Activated naive CD4-positive, alpha-beta T cell treated with anti-CD3 and anti-CD28 coated beads, Interleukin-2, amount 50 U/mL, for 72 hours (primary cell): ENCODE measurements at places on chromosomes 5 and 9.

- peak; percentile 65 for DNase-seq
Measured at GRCh38 chr5:179530069-179530998, 20.0 kb upstream of the RUFY1 start.

GRCh38 chr5:137336565-137337120 lies 162.5 kb downstream of the SPOCK1 start:
- no peak for DNase-seq

DNA sequence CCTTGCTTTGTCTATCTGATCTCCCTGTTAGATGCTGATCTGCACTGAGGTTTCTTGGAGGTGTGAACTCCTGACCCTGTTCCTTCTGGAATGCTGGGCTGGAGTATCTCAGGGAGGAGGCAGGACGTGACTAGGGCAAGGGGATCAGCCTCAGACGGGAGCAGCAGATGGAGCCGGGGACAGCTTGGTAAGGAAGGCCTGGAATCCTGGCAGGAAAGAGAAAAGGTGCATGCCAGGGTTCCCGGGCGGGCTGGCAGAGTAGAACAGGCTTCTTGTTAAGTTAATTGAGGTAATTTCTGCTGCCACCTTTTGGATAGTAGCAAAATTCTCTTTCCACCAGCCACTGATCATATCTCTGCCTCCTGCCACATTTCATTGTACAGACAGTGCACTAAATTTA lies 180.9 kb downstream of the ZNF462 start:
- DNase-seq = no peak

DNA sequence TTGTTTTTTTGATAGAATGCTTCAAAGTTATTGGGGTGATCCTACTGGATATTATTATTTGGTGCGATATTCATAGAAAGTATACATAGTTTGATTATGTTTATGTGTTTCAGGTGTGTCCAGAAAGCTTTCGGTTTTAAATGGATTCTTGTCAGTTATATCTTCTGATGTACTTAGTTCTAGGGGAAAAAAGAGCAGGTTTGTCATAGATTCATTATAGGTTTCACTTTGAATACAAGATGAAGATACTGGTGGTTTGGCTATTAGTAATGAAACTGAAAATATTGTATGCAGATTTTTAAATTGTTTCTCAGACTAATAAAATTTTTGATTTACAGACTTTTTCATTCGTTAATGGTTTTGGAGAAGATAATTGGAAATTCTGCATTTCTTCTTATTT lies 98.9 kb downstream of the MAN2A1 start:
- no peak for DNase-seq

DNA sequence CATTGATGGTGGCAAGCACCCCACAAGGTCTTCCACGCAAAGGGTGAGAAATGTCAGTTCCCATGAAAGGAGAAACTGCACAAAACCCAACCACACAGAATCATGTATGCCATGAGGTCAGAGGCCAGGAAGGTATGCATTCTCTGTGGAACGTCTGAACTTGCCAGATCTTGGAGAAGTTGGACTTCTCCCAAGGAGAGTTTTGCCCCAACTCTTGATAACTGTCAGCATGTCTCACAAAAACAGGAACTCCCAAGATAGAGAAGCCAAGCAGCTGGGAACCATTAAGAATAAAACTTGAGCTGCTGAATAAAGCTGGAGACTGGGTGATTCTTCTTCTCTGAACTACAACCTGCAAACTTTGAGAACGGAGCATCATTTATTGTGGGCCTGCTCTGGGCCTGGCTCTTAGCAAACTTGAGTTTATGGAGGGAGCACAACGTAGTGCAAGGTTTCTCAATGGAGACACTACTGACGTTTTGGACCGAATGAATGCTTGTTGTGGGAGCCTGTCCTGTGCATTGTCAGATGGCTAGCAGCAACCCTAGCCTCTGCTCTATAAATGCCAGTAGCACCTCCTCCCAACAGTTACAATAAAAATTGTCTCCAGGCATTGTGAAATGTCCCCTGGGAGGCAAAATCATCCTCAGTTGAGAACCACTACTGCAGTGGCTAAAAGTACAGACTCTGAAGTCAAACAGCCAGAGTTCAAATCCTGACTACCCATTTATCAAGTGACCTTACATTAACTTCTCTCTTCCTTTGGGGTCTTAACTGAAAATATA lies 193.5 kb downstream of the ACTL7B start:
- no peak for DNase-seq

- DNase-seq = no peak
Measured at GRCh38 chr9:107358986-107359385, 75.9 kb downstream of the RAD23B start.

GRCh38 chr9:70668751-70669150 lies 254.3 kb upstream of the KLF9 start:
- no peak for DNase-seq

DNA sequence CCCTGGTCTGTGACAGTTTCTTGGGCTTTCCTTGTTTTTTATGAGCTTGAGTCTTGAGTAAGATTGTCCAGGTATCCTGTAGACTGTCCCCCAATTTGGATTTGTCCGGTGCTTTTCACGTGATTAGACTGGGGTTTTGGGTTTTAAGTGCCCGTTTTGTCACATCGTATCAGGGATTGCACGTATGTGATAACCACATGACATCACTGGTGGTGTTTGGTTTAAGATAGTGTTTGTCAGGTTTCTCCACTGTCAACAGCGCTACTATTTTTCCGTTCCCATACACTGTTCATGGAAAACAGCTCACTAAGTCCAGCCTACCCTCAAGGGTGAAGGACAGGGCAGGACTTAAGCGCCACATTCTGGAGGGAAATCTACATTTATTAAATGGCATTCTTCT lies 39.7 kb downstream of the LMNB1 start:
- no peak for DNase-seq

DNA sequence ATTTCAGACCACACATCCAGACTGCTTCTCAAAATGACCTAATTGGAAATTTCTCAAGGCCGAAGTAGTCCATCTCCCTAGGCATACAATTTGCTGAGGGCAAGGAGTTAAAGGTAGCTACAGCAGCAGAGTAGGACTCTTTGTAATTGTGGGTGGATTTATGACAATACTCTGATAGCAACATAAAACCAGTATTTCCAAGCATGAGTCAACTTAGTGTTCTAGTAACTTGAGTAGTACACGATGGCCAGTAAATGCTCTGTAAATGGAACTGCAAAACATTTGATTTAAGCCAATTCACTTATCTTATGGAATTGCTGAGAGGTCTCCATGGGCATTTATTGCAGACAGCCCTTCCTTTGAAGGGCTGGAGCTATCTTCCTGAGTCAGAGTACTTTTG lies 352.2 kb downstream of the PLK2 start:
- DNase-seq = no peak

DNA sequence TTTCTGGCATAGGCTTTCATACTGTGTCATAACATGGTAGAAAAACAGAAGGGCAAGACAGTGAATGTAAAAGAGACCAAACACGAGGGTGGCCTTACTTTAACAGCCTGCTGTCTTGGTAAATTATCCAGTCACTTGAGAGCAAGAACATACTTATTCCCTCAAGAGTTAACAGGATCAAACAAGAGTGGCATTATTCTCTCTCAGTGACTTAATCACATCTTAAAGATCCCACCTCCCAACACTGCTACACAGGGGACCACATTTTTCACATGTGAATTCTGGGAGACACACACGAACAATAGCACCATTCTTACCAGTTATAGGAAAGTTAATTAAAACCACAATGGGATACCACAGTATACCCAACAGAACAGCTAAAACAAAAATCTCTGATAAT lies 898.0 kb upstream of the C9orf72 start:
- no peak for DNase-seq

DNA sequence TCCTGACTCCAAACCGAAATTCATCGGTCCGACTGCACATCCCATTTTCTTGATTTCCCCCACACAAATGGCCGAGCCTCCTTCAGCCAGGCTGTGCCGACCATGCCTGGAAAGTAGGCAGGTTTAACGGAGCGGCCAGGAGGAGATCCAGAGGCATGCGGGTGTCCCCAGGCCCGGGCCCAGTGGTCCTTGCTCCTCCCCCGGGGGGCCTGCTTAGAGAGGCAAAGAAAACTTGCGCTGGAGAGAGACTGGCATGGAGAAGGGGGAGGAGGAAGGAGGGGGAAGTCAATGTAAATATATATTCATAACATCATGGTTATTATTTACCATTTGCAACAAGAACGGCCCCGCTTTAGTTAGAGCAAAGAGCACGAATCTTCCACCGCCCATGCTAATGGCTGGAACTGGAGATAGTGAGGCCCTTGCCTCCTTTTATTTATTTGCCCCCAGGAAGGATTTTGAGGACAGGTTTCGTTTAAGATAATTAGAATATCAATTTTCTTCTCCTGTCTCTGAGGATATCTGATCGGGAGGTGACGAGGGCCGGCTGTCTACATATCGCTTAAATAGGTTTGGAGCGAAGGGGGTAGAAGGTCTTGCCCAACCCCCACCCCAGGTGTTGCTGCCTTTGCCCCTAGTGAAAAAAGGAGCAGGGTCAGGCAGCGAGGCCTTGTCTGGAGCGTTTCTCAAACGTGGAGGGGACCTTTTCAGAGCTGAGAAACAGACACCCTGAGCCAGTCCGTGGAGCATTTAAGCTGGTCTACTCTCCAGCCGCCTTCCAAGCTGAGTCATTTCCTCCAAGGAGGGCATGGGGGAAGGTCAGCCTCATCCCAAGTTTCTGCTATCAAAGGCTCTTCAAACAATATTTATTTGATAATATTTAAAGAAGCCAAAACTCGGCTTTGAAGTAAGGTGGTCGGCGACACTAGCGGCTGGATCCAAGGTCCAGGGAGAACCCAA lies 2.5 kb downstream of the BARHL1 start:
- no peak for DNase-seq

GRCh38 chr9:75123696-75124095 lies 35.4 kb downstream of the OSTF1 start:
- DNase-seq = no peak

DNA sequence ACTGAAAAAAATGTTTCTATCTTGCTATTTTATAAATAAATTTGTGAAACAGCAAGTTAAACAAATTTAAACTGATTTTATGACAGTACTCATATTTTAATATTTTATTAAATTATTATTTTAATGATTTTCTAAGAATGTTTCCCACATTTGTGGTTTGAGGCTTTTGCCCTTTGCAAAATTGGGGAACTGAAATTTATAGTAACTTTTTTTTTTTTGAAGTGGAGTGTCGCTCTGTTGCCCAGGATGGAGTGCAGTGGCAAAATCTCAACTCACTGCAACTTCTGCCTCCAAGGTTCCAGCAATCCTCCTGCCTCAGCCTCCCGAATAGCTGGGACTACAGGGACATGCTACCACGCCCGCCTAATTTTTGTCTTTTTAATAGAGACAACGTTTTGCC lies 7.2 kb upstream of the ADGRV1 start:
- DNase-seq = no peak

DNA sequence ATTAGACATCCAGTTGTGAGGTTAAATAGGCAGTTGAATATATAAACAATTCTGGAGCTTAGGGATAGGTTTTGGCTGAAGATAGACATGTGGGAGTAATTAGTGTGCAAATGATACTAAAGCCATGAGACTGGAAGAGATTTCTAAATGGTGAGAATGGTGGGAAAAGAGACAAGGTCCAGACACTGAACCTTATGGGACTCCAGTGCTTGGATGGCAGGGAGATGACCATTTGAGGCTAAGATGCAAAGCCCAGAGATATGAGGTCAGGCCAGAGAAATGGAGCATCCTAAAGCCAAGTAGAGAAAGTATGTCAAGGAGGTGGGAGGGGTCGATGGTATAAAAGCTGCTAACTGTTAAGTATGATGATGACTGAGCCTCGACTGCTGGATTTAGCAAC lies 115.6 kb downstream of the SEMA5A start:
- DNase-seq = no peak

DNA sequence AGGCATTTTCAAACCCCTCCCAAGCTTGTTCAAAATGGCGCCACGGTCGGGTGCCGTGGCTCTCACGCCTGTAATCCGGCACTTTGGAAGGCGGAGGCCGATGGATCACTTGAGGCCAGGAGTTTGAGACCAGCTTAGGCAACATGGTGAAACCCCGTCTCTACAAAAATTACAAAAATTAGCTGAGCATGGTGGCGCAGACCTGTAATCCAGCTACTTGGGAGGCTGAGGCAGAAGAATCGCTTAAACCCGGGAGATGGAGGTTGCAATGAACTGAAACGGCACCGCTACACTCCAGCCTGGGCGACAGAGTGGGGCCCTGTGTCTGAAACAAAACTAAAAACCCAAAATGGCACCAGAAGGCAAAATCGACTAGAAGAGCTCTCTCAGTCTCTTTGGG lies 142.0 kb downstream of the MTX3 start:
- no peak for DNase-seq

DNA sequence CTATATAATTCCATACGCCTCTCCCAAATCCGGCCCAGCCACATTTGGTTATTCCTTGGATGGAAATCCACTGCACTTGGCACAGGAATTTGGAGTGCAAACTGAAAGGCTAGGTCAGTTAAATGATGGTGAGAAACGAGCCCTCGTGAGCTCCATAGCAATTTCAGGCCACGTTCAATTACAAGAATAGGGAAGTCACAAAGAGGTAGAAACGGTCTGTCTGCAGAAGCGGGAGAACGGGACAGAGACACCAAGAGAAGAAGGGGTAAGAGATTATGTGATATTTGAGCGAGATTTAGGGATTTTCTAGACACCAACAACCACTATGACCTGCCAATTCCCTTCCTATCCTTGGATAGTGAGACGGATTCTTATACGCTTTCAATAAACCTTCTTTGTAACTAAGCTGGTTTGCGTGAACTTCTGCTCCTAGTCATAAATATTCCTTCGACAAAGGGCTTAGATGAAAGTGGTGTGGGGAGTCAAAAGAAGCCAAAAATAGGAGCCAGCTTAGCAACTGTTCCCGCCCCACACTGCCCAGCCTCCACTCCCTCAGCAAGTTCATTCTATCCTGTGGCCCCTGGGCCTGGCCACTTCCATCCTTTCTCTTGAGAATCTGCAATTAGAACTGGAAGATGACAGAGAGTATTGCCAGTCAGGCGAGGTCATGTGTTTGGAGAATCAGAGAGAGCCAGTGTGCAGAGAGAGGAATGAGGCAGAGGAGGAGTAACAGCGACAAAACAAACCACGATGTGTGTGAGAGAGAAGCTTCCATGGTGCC lies 118.4 kb downstream of the ZNF608 start:
- DNase-seq = no peak

DNA sequence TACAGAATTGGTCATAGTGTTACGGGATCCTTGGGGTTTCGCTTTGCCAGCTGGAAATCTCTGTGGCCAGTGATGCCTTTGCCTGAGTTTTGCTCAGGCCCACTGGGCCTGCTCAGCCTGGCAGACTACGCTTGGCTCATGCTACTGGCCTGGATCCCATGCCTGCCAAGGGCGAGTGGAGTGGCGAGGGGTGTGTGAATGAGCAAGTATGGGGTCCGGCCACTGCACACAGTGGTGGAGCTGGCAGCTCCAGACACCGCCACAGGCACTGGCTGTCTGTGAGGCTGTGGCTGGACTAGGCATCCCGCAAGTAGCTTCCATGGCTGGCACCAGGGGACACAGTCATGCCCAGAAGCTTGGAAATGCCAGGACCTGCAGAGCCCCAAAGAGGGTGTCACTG lies 240.3 kb downstream of the ARRDC3 start:
- no peak for DNase-seq

DNA sequence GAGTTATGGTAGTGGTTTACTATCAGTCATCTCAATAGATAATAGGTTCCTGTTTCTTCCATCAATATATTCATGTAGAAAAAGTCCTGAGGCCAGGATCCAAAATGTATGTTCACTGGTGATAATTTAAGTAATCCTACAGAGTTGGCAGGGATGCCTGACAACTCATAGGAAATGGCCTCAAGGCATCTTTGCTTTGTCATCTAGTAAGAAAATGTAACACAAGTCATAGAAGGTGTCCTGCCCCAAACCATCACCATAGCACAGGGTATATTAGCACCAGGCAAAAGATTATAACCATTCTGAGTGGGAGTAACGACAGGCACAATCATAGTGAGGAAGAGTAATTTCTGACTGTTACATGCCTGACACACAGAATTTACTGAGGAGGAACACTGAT lies 257.0 kb downstream of the TMEM167A start:
- no peak for DNase-seq
